Stimulated activated CD4-positive, alpha-beta T cell treated with anti-CD3 and anti-CD28 coated beads, Interleukin-15, amount 100 ng/mL, for 1 hour (primary cell): ENCODE measurements at places on chromosomes 5 and 9.
A peak's percentile ranks its signal among the peaks of the same experiment; 100 is the strongest.

- DNase-seq = no peak
Observed at GRCh38 chr5:180352116-180353047, 754 bp downstream of the GFPT2 start.

DNA sequence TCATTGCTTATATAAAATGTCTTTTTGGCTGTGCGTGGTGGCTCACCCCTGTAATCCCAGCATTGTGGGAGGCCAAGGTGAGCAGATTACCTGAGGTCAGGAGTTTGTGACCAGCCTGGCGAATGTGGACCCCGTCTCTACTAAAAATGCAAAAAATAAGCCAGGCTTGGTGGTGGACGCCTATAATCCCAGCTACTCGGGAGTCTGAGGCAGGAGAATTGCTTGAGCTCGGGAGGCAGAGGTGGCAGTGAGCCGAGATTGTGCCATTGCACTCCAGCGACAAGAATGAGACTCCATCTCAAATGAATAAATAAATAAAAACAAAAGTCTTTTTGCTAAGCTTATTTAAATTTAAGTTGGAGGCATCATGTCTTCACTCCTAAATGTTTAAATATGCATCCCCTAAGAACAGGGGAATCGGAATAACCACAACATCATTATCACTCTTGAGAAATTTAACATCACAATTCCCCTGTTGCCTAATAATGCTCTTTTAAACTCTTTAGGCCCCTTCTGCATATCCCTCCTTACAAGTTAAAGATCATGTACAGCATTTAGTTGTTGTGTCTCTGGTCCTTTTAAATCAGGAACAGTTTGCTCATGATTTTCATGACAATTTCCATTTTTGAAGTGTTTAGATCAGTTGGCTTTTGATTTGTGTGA is 72.8 kb downstream of the ERBIN start:
- DNase-seq = no peak

DNA sequence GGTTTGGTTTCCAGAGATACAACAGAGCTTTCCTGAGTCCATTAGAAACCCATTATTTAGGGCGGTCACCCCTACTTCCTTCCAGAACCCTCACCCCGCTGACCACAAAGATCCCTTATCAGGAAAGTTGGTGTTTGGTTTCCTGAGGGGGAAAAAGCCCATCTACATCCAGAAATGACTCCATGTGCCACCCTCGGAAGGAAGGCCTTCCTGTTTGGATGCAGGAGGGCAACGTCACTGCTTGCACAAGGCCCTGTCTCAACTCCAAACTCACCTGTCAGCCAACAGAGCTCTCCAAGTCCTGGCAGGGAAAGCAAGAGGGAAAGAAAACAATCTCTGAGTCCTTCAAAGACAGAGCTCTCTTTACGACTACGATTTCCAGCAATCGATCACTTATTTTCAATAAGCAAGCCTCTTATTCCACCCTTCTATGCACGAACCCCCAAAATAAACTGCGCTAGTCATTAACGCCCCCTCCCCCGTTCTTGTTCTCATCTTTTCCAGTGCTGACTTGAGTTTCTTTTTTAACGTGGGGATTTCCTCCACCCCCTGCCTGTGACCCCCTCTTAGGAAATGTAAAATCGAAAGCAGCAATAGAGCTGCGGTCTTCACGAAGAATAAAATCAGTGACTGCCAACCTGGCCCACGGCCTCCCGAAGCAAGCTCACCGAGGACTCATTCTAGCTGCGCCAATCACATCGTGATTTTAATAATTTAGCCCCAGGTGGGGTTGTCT is 35.7 kb upstream of the NTNG2 start:
- DNase-seq = no peak

DNA sequence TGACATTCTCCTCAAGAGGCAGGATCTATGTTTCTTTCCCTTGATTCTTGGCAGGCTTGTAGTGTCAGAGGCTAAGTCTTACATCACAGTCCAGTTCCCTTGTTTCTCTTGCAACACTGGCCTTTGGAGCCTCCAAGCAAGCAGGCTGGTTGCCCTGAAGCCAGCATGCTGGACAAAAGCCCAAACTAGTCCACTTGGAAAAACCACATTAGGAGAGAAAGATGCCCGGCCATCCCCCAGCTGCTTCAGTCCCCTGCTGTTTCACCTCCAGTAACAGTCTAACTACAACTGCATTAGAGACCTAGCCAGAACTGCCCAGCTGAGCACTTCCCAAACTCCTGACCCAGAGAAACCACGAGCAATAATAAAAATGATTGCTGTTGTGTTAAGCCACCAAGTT is 87.6 kb downstream of the ADAMTS6 start:
- no peak for DNase-seq

DNA sequence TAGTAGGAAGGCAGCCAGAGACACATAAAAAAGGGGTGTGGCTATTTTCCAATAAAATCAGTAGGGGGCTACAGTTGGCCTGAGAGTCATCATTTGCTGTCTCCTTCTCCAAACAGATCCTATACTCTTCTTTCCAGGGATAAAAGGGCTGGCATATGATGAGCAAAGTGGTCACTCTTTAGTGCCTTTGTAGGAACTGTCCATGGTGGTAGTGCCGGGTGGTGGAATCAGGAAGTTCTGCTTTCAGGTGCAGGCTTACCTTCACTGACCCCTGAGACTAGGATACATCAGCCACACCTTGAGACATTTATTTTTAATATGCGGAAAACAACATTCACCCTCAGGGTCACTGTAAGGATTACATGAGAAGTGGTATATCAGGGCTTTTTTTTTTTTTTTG is 80.8 kb downstream of the ASTN2 start:
- DNase-seq = no peak

- no peak for DNase-seq
Observed at GRCh38 chr5:146463446-146463845, 16.3 kb downstream of the TCERG1 start.

GRCh38 chr9:104993291-104993963 is 65.5 kb upstream of the ABCA1 start:
- no peak for DNase-seq

- DNase-seq = no peak
Observed at GRCh38 chr9:137552022-137552768, 516 bp downstream of the MRPL41 start.

- DNase-seq = no peak
Observed at GRCh38 chr5:171633776-171634470, 151.7 kb upstream of the SMIM23 start.

DNA sequence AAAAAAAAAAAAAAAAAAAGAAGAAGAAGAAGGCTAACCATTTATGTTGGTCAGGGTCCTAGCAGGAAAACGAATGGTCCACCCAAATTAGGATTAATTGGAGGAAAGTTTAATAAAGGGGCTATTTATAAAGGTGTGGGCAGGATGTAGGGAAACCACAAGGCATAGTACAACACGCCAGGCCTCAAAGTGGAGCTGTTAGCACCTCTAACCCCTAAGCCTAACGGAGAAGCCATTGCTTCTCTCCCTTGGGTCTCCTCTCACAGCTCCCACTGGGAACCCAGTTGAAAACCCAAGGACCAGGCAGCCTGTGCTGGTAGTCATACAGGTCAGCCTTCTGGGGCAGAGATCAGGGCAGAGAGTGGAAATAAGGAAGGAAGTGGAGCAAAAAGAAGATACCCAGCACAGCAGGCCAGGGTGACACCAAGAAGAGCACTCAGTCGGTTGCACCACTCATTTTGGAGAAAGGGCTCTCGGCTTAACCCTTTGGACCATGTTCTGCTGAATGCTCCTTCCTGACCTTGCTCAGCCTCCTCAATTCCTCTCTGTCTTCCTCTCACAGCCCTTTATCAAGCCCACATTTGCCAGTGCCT is 8.8 kb upstream of the GLIPR2 start:
- no peak for DNase-seq

DNA sequence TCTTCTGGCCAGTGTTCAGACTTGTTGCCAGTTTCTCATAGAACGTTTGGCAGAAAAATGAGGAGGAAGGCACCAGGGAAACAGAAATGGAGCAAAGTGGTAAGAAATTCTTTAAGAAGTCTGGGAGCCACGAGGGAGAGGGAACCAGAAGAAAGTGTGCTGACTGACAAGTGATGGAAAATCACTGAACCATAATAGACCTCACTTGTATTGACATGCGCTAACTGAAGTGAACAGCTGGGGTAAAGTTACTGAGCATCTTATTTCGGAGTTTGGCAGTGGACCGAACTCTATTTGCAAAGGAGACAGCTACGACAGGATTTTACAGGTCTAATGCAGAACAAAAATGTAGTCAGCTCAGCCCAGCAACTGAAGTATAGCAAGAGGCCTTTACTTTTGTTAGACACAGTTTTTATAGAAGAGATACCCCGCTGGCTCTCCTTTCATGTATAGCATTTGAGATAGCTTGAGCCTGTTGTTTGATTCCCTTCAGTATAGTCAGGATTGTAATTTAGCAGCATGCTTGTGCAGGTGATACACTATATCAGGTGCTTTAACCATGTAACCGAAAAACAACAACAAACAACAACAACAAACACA is 53.6 kb downstream of the HMHB1 start:
- DNase-seq = no peak

- no peak for DNase-seq
Observed at GRCh38 chr5:9544502-9545135, 1.3 kb downstream of the SEMA5A start.

DNA sequence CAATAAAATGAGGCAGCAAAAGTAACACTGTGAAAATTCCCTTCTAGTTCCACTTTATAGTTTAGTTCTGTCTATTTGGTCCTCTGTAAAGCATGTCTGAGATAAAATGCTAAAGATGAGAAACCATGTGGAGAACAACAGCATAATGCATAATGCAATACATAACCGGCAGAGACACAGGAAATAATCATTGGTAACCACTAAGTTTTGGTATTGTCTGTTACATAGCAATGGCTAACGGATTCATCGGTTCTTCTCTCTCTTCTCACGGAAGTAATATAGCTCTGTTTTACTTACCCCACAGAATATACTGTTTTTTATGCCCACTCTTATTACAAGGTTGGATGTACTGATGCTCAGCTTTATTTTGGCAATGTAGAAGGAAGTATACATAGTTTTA is 158.9 kb downstream of the FAM174A start:
- DNase-seq = no peak

GRCh38 chr5:133700251-133700650 is 87.9 kb upstream of the FSTL4 start:
- no peak for DNase-seq

GRCh38 chr5:1488882-1489680 is 34.7 kb downstream of the LPCAT1 start:
- DNase-seq = peak; percentile 15

- peak; percentile 23 for DNase-seq
Observed at GRCh38 chr9:37801287-37801850, 772 bp downstream of the DCAF10 start.

GRCh38 chr5:125525356-125525755 is 778.9 kb upstream of the ZNF608 start:
- no peak for DNase-seq

DNA sequence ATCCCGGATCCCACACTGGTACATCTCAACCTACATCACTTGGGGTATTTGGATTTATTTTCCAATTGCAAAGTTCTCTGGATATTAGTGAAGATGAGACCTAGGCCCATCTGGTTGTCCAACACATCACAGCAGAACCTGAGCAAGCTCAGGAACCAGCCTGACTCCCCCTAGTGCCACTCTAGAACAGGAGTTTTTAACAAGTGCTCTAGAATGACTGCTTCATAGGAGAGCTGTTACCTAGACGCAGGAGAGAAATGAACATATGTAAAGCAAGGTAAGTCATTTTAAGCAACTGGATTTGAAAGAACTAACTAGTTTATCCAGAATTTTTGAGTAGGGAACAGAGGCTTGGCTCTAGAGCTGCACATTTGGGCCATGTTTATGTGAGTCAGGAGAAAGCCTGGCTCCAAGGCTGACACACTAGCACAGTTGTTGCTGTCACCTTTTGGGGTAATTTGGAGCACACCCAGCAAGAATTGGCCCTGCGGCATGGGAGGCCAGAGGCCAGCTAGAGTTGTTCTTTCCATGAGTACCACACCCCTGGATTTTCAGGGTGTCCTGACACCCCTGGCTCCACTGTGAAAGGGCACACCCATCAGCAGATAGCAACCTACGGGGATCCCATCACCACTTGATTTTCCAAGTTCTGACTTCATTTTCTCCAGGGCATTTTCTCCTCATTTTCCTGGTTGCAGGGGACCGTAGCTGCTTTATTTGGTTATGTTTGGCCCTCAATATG is 110.9 kb upstream of the LPAR1 start:
- no peak for DNase-seq

- DNase-seq = no peak
Observed at GRCh38 chr5:1840741-1841521, 39.7 kb downstream of the NDUFS6 start.

GRCh38 chr9:124078641-124079040 is 67.1 kb downstream of the LHX2 start:
- DNase-seq = no peak

GRCh38 chr5:111461255-111461671 is 51.1 kb downstream of the STARD4 start:
- no peak for DNase-seq

GRCh38 chr5:95891499-95891898 is 69.0 kb upstream of the GLRX start:
- DNase-seq = no peak

DNA sequence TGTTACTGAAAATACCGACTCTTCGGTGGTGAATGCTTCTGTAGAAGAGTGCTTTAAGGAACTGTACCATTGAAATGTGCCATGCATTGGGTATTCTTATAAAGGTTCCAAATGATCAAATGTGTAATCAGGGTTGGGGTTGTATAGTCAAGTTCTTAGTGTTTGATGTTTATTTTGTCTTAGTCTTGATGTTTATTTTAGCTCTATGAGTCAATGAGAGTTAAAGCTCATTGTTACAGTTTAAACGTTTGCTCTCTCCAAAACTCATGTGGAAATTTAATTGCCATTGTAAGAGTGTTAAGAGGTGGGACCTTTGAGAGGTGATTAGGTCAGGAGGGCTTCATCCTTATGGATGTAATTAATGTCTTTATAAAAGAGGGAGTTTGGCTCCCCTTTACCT is 153.0 kb downstream of the FER start:
- DNase-seq = no peak

DNA sequence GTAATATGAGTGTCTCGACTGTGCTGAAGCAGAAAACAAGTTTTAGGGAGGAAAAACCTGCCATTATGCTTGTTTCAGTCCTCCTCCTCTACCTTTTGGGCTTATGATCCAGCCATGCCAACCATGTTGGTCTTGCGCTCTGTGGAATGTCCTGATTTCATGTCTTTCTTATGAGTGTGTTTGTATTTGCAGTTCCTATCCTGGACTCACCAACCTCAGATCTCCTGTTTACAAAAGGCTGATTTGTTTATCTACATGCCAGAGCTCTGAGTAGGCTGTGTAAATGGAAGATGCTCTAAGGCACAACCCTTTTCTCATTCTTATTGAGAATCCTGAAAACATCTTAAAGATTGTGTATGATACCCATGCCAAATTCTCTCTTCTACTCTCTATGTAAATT is 138.6 kb downstream of the ARHGEF28 start:
- no peak for DNase-seq

GRCh38 chr9:64057553-64057952 is 1227.5 kb downstream of the FOXD4L5 start:
- no peak for DNase-seq
